ENCODE measurements at places on chromosomes 12 and 14.

DNA sequence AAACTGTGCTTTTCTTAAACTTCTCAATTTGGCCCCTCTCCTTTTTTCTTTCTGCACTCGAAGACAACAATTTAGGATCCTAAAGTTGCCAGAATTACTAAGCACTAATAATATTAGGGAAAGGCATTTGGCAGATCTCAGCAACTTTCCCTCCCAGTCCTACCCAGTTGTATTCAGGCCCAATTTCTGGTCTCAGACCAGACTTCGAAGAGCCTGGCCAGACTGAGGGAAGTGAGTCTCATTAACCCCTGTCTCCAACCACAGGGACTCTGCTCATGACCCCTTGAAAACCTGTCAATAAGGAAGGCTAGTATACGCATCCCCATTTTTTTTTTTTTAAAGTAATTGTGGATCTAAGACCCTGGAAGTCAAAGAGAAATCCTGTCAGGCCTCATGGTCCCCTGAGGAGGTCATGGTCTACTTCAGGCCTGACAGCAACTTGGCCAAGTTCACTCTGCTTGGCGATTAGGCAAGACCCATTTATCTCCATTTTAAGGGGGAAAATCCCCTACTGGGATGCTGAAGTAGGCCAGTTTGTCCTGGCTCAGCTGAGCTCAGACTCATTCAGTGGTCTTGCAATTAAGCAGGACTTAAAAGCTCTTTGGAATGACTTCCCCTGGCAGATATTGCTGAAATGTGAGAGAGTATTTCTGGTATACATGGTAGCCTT lies 521.0 kb downstream of the FUT8 start:
- no peak for DNase-seq

DNA sequence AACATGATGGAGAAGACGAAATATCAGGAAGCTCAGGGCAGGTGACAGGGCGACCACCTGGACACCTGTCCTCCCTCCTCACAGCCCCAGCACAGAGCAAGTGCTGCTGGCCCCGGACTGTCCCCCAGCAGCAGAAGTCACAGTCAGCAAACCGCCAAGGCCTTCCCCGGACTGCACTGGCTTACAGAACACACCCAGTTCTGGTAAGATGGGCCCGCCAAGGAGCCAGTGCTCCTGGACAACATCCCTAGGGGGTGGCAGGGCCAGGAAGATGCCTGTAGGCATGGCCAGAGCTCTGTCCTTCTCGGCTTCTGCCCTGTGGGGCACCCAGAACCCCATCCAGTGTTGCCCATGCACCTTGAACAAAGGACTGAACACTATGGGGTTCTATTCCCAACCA lies 77.9 kb downstream of the BCL11B start:
- DNase-seq, result no peak

- no peak for DNase-seq
Measured at GRCh38 chr12:65603438-65604351, 220.6 kb upstream of the HMGA2 start.

GRCh38 chr12:92467886-92468285 lies 234.9 kb upstream of the PLEKHG7 start:
- no peak for DNase-seq

GRCh38 chr12:3931206-3931605 lies 58.0 kb upstream of the PARP11 start:
- DNase-seq, result no peak

DNA sequence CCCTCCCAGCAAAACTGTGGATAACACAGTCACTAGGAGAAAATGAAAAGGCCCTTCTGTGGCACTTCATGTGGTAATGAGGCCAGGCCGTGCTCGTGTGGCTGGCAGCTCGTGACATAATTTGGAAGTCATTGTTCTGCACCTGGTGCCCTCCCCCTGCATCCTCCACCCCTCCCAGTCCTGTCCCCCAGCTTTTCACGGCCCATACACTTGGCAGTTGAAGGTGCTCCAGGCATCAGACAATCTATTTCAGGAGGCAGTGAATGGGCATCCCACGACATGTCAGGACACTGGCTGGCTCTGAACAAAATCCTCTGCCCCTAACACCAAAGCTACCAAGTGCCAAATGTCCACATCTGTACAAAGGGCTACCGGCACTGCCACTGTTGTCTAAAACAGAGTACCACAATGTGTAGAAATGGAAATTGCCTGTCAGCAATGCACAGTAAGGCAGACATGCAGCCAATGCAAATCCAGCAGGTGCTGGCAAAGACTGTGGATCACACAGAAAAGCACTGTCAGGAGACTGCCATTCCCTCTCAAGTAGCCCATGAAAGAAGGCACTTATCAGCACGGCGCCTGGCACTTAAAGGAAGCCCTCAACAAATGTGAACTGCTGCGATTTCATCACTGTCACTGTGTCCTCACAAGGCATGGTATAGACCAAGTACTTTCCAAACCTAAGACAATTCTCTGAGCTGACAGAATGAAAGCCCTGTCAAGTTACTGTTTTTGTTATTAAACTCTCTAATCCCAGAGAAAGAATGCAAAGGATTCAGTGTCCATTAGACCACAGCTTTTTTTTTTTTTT lies 39.1 kb downstream of the CORO1C start:
- peak; percentile 54 for DNase-seq

GRCh38 chr12:63090716-63091115 lies 60.3 kb downstream of the AVPR1A start:
- DNase-seq, result no peak

GRCh38 chr12:55188974-55189556 lies 31.8 kb upstream of the OR10A7 start:
- DNase-seq, result peak; percentile 51

- no peak for DNase-seq
Measured at GRCh38 chr12:115771065-115771464, 506.4 kb downstream of the MED13L start.

GRCh38 chr14:101461891-101462290 lies 99.4 kb upstream of the DIO3 start:
- DNase-seq, result no peak

DNA sequence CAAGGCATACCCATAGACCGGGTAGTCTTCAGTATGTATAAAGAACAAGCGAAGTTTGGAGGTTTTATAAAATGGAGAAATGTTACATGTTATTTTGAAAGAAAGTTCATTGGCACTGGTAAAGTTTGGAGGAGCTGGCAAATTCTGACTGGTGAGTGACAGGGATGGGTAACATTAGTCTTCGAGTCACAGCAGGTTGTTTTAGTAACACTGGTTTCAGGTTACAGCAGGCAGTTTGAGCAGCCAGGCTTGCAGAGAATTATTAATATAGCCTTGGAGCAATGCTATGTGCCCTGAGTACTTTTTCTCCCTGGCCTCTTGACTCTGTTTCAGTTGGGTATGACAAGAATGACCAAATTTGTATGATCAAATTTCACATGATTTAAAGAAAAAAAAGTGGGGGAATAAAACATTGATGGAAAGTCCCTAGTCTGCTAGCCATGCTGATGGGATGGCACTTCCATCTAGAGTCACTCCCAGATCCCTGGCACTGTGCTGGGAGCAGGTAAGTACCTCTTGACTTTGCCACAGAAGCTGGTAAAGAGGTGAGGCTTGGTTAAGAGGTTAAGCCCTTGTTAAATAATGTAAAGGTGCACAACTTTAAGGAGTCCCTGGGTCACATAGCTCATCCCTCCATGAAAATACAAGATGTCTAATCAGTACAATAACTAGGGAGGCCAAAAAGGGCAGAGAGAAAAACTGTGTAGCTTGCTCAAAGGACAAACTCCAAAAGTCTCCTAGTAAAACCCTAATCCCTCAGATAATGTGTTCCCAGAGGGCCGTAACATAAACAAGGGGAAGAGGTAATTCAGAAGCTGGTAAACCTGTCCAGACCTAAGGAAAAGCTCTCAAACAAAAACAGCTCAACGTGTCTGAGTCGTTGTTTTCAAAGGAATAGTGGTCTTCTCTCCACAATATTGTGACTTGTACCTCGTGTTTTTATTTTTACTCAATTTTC lies 12.7 kb upstream of the SVOP start:
- DNase-seq, result no peak

DNA sequence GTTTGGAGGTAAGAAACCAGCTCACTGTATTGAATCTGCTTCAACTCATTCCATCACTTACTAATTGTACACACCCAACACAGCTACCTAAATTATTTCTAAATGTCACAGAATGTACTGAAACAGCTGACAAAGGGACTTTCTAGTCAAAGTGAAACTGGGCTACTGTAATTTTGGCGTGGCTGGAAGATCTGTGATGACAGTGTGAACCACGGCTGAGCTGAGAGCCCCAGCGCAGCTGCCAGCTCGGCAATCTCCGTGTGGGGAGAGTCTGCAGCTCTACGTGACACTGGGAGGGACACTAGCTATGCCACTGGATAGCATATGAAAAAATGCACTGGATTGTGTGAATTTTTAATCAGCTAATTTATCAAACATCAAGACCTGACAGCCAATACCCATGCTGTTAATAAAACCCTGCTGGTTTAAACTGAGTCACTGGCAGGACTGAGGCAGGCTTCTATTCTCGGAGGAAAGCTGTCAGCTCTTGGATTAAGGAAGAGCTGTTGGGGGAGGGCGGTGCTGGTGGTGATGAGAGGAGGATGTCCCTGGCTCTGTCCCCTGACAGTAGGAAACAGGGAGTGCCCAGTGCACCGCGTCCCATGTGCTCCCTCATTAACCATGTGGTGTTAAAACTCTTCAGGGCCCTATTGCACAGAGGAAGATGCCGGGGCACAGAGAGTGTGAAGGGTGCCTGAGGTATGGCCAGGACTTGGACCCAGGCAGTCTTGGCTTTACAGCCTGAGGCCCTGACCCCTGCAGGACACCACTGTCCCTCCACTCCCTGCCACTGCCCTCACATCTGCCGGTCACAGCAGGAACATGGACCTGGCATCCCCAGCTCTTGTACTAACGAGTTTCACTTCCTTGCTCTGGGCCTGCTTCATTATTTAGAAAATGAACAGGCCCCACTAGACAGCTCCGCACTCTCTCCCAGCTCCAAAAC lies 13.3 kb downstream of the SLC15A4 start:
- DNase-seq, result no peak

GRCh38 chr12:101951002-101951670 lies 73.8 kb downstream of the DRAM1 start:
- DNase-seq, result no peak

DNA sequence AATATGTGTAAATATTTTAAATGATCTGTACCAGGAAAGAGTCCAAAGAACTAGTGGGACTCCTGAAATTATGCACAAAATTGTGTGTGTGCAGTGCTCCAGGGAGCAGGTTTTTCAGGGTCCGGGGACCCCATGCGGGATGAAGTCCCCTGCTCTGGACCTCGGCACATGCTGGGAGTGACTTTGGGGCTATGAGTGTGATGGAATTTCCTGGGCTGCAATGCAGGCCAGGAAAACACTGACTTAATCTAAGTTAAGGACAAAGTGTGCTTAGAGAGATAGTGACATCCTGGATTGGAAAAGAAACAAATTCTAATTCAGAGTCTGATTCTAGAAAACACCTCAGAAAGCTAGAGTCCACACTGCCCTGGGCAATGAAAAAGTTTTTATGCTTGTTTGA lies 6.2 kb upstream of the MYH6 start:
- no peak for DNase-seq

DNA sequence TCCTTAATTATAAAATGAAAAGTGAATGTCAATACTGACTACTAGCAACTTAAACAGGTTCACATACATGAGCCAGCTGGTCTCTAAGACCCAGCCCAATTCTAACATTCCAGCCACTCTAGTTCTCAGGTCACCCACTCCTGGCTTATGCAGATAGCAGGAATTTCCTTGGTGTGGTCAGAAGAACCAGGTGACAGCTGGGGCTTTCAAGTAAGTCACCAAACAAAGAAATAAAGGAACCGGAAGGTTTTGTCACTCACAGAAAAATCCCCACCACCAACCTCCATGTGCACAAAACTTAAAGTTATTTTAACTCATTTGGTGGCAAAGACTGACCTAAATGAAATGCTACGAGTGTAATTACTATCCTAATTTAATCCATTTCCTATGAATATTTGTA lies 129.6 kb upstream of the CDKN3 start:
- no peak for DNase-seq

DNA sequence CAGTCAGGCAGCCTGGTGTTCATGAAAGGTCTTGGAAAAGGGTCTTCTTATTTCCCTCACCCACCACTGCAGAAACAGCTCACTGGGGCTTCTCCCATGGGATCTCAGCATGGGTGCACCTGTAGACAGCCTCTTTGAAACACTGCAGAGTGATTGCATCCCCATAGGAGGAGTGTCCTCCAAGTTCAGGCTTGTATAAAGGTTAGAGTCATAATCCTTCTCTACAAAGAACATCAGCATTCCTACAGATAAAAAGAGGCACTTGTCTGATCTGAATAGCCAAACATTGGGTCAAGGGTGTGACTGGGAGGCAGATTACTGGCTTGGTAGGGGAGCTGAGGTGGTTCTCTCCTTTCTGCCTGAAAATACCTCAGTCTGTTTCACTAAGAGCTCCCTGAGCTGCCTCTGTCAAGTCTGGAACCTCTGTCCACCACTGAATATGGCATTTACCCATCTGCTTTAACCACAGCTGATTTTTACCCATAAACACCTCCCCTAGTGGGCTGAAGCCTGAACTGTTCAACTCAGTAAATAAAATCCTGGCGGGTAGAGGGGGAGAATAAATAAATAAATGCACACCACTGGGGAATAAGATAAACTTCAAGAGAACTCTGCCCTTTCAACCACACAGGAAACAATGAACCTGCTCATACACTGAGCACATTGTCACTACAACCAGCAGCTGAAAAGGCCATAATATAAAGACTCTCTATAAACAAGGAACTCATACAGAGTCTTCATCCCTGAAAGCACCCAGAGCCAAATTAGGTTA lies 120.7 kb upstream of the SCAF11 start:
- DNase-seq, result no peak

DNA sequence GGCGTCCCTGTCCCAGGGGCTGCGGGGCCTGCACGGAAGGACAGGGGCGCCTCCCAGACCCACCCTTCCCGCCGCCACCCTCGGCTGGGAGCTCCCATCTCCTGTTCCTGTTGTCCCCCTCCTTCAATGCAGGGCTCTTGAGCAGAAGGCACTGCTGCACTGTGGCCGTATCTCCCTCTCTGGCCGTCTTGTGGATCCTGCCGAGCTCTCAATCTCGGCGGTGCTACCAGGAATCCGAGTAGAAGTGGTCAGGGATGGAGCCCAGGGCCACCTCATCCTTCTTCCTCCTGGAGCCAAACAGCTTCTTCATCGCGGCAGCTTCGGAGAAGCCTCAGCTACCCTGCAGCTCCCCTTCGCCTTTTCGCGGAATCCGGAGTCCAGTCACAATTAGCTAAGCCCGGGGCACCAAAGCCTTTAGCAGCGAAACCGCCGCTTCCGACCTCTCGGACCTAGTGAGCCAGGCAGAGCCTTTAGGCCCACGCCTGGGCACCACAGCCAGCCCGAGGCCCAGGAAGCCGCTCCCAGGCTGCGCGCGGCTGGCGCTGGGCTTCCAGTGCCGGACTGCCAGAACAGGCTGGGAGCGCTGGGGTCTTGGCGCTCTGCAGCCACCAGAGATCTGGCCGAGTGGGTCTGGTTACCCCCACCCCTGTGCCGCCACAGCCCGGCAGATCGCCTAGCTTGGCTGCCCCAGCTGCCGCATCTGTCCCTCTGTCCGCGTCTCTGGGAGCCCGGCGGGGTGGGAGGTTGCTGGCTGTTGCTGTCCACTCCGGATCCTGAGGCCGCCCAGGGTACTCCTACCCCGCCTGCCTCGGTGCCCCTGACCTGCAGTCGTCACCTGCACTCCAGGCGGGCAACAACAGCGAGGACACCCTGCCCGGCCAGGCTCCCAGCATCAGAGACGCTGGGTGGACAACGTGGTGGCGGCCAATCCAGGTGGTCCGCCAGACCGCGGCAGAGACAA lies 69.1 kb downstream of the ASCL4 start:
- no peak for DNase-seq

- no peak for DNase-seq
Measured at GRCh38 chr12:131390412-131391334, 320.2 kb upstream of the SFSWAP start.

- DNase-seq, result no peak
Measured at GRCh38 chr12:2653461-2653965, 141.3 kb upstream of the FKBP4 start.
